ENCODE measurements at places on chromosomes 6 and 20. TPM values are rescaled to one million over a fixed set of nuclear protein-coding genes. Genes with fewer than 3 reads are reported as not detected.

The SLC13A3 gene
- total RNA-seq = 2.2 TPM

The GCNT2 gene
- total RNA-seq = 4.0 TPM

The NMBR gene
- total RNA-seq = 0.33 TPM

The PCED1A gene
- 95.9 TPM for total RNA-seq

The ANGPT4 gene
- total RNA-seq = 0.40 TPM

The SYNDIG1 gene
- 11.7 TPM for total RNA-seq

The TAP2 gene
- total RNA-seq = 8.5 TPM

The BPIFB4 gene
- total RNA-seq = not detected

The PRR18 gene
- 0.21 TPM for total RNA-seq

- DNase-seq = no peak
- H3K36me3 ChIP-seq = no peaks in the 10 kb centered on the region
- H3K27ac ChIP-seq = no peak overlapping the region
- no peaks in the 10 kb centered on the region for H3K27me3 ChIP-seq
- H3K4me3 ChIP-seq = no peak overlapping the region
- peaks cover 11% of the 10 kb centered on the region for H3K4me1 ChIP-seq
Observed at GRCh38 chr20:1897965-1898464, 2.8 kb downstream of the SIRPA start.

- no peak for DNase-seq
- no peak overlapping the region for H3K27ac ChIP-seq
- peaks cover 69% of the 10 kb centered on the region for H3K36me3 ChIP-seq
- no peak overlapping the region for H3K4me3 ChIP-seq
- H3K4me1 ChIP-seq = peaks cover 14% of the 10 kb centered on the region
Observed at GRCh38 chr20:62137092-62137384, 6.2 kb downstream of the PSMA7 start.

GRCh38 chr6:38138374-38138773, 318.8 kb downstream of the ZFAND3 start:
- peaks cover 18% of the 10 kb centered on the region for H3K4me1 ChIP-seq
- no peak overlapping the region for H3K4me3 ChIP-seq
- no peak for DNase-seq
- no peaks in the 10 kb centered on the region for H3K27me3 ChIP-seq

- H3K36me3 ChIP-seq = peaks cover 80% of the 10 kb centered on the region
- no peaks in the 10 kb centered on the region for H3K27me3 ChIP-seq
- H3K4me3 ChIP-seq = no peak overlapping the region
Observed at GRCh38 chr6:152150196-152150595, 342.7 kb downstream of the ESR1 start.

GRCh38 chr6:7896465-7896987, 14.1 kb downstream of the TXNDC5 start:
- H3K36me3 ChIP-seq = peaks cover 68% of the 10 kb centered on the region
- no peak overlapping the region for H3K4me3 ChIP-seq
- H3K4me1 ChIP-seq = no peaks in the 10 kb centered on the region
- DNase-seq = no peak
- no peak overlapping the region for H3K27ac ChIP-seq

- no peak overlapping the region for H3K4me3 ChIP-seq
- H3K27ac ChIP-seq = no peak overlapping the region
- H3K36me3 ChIP-seq = no peaks in the 10 kb centered on the region
- H3K4me1 ChIP-seq = no peaks in the 10 kb centered on the region
Observed at GRCh38 chr20:10060226-10060625, 25.4 kb downstream of the ANKEF1 start.

DNA sequence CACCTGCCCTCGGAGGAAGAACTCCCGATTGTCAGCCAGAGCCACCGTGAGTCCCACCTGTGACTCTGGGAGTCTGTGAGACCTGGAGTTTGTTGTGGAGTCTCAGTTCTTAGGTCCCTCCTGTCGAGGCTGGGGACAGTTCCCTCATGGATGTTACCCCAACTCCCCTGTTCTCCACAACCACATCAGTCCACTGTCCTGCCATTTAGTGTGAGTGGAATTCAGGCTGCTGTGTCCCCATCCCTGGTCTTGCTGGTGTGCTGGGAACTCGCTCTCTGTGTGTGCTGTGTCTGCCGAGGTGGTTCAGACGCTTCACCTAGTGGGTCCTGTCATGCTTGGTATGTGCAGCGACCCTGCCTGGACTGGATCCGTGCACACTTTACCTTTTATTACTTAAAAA, 163.2 kb downstream of the DTNBP1 start:
- no peak overlapping the region for H3K4me3 ChIP-seq
- DNase-seq = no peak
- no peaks in the 10 kb centered on the region for H3K36me3 ChIP-seq
- H3K27me3 ChIP-seq = no peaks in the 10 kb centered on the region

- H3K4me3 ChIP-seq = no peak overlapping the region
- no peaks in the 10 kb centered on the region for H3K4me1 ChIP-seq
- DNase-seq = no peak
- H3K27me3 ChIP-seq = no peaks in the 10 kb centered on the region
- H3K27ac ChIP-seq = no peak overlapping the region
- no peaks in the 10 kb centered on the region for H3K36me3 ChIP-seq
Observed at GRCh38 chr6:73393278-73393677, 1.4 kb upstream of the DDX43 start.

DNA sequence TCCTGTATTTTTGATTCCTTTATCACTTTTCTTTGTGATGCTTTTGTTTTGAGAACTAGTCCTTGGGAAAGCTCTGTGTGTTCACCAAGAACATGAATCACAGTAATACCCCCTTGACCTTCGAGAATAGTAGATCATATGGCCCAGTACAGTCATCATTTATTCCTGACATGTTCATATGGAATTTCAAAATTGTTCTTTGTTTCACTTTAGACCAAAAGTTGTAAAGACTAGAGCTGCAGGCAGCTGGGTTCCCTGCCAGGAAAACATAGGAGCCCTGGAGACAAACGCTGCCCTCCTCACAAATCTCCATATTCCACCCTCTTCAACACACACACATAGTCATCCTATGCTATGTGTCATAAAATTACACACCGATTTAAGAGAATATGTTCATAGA, 621.2 kb upstream of the EYS start:
- no peak overlapping the region for H3K4me3 ChIP-seq
- no peaks in the 10 kb centered on the region for H3K36me3 ChIP-seq
- H3K27ac ChIP-seq = no peak overlapping the region
- no peaks in the 10 kb centered on the region for H3K4me1 ChIP-seq

- no peaks in the 10 kb centered on the region for H3K27me3 ChIP-seq
- no peak for DNase-seq
- no peak overlapping the region for H3K4me3 ChIP-seq
- H3K4me1 ChIP-seq = no peaks in the 10 kb centered on the region
- H3K36me3 ChIP-seq = no peaks in the 10 kb centered on the region
Observed at GRCh38 chr6:118772886-118773285, 121.1 kb upstream of the ASF1A start.

- no peak overlapping the region for H3K4me3 ChIP-seq
- no peak for DNase-seq
- H3K27ac ChIP-seq = no peak overlapping the region
- no peaks in the 10 kb centered on the region for H3K36me3 ChIP-seq
- H3K4me1 ChIP-seq = no peaks in the 10 kb centered on the region
Observed at GRCh38 chr20:7193681-7194080, 426.2 kb downstream of the BMP2 start.

GRCh38 chr6:135021310-135022049, 33.1 kb downstream of the HBS1L start:
- no peak for DNase-seq
- H3K27ac ChIP-seq = no peak overlapping the region
- H3K4me3 ChIP-seq = no peak overlapping the region
- no peaks in the 10 kb centered on the region for H3K27me3 ChIP-seq
- H3K36me3 ChIP-seq = no peaks in the 10 kb centered on the region

DNA sequence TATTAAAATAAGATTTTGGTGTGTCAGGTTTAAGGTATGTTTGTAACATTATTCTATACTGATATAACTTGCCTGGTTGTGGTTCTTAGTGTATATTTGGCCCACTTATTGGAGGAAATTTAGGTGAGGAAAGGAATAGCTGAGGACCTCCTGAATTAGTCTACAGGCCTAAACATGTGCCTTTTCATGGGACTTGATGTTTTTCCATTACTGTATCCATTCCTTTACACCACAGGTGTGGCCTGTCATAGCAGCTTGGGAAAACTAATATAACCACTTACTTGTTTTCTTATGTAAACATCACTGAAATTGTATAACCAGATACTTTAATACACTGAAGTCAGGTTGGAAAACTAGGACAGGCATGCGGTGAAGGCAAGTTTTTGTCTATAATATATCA, 27.6 kb downstream of the BCKDHB start:
- no peaks in the 10 kb centered on the region for H3K27me3 ChIP-seq
- no peaks in the 10 kb centered on the region for H3K4me1 ChIP-seq
- no peak overlapping the region for H3K4me3 ChIP-seq
- DNase-seq = no peak
- H3K36me3 ChIP-seq = no peaks in the 10 kb centered on the region

GRCh38 chr6:158353883-158354877, 41.9 kb downstream of the TULP4 start:
- no peaks in the 10 kb centered on the region for H3K4me1 ChIP-seq
- DNase-seq = no peak
- H3K27ac ChIP-seq = no peak overlapping the region

- DNase-seq = no peak
- H3K4me1 ChIP-seq = peaks cover 6% of the 10 kb centered on the region
- no peak overlapping the region for H3K27ac ChIP-seq
- H3K4me3 ChIP-seq = no peak overlapping the region
- H3K36me3 ChIP-seq = no peaks in the 10 kb centered on the region
- no peaks in the 10 kb centered on the region for H3K27me3 ChIP-seq
Observed at GRCh38 chr6:97665446-97665845, 382.4 kb upstream of the MMS22L start.

- peak; percentile 47 for DNase-seq
- H3K27me3 ChIP-seq = no peaks in the 10 kb centered on the region
- H3K36me3 ChIP-seq = no peaks in the 10 kb centered on the region
- H3K4me3 ChIP-seq = no peak overlapping the region
- H3K27ac ChIP-seq = no peak overlapping the region
Observed at GRCh38 chr20:53658973-53659372, 65.3 kb upstream of the ZNF217 start.

- H3K27me3 ChIP-seq = no peaks in the 10 kb centered on the region
- H3K4me1 ChIP-seq = no peaks in the 10 kb centered on the region
- no peak for DNase-seq
- H3K27ac ChIP-seq = no peak overlapping the region
- no peaks in the 10 kb centered on the region for H3K36me3 ChIP-seq
Observed at GRCh38 chr6:33139596-33140206, 52.6 kb downstream of the COL11A2 start.

DNA sequence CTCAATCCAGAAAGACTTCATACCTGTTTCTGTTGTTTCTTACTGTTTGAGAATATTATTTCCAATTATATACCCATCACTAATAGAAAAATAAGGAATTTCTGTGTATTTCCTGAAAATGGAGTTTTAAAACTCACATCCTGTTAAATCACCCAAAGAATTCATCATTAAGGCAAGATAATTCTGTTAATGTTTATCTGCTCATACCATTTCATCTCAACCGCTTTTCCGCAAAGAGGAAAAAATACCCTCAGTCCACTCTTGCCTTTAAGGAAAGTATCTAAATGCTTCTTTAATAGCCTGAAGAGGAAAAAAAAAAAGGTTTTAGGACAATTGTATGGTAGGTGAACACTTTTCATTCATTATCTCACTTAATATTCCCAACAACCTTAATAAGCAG, 7.3 kb downstream of the TPMT start:
- no peak for DNase-seq
- H3K27ac ChIP-seq = no peak overlapping the region
- no peak overlapping the region for H3K4me3 ChIP-seq

DNA sequence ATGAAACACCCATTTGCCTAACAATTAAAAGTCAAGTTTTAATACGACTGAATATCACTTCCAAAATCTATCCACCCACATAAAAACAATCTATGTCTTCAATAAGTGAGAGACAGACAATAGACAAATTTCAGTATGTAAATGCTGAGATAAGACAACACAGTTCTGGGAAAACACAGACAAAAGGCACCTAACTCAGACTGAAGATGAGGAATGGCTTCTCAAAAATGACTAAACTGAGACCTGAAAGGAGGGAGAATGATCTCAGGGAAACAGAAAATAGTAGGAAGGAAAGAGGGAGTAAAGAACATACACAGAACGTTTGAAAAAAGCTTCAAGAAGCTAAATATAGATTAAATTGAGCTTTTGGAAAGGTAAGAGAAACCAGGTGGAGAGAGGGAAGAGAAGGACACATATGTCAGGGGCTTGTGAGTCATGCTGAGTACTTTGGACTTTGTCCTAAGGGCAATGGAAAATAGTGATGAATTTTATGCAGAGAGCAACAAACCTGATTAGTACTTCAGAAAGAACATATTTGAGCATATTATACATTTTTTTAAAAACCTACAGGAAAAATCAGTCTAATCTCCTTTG, 16.1 kb downstream of the LMBRD1 start:
- H3K36me3 ChIP-seq = no peaks in the 10 kb centered on the region
- no peak for DNase-seq
- no peaks in the 10 kb centered on the region for H3K27me3 ChIP-seq

DNA sequence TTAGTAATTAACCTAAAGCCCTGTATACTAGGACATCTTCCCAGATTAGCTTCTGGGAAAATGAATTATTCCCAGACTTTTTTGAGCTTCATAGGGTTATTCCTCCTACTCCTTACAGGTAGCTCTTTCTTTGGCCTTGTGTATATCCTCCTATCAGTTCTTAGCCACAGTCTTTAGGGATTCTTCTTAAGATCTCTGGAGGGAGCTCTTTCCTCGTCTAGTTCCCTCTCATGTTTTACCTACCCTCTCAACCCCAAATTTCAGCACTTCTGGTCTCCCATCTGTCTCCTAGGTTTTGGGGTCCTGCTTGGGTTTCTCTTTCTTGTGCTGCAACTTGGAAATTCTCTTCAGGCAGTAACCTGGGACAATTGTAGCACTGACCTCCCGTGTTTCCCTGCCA, 46.4 kb upstream of the SLC35B3 start:
- no peak overlapping the region for H3K27ac ChIP-seq
- H3K27me3 ChIP-seq = no peaks in the 10 kb centered on the region
- no peak for DNase-seq

DNA sequence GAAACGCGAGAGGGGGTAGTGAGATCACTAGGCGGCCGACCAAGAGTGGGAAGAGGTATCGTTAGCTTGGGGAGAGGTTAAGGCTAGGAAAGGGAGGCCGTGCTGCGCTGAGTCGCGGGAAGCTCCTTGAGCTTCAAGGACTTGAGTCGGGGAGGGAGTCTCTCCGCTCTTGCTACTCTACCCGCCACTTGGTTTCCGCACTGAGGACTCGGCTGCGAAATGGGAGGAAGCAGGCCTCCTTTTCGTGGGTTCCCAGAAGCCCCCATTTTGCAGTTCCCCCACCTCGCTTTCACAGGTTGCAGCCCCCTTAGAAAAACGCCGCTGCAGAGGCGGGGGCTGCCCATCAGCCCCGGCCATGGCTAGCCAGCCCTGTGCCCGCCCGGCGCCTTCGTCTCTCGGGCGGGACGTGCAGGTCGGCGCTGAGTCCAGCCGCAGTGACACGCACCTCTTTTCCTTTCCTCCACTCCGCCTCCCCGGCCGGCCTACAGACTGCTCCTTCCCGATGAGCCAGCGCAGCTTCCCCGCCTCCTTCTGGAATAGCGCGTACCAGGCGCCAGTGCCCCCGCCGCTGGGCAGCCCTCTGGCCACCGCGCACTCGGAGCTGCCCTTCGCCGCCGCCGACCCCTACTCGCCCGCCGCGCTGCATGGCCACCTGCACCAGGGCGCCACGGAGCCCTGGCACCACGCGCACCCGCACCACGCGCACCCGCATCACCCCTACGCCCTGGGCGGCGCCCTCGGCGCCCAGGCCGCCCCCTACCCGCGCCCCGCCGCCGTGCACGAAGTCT, 4.9 kb downstream of the VGLL2 start:
- H3K4me1 ChIP-seq = peaks cover 17% of the 10 kb centered on the region
- no peak overlapping the region for H3K4me3 ChIP-seq
- no peak for DNase-seq

Data from thyroid gland (tissue), 4 donors.